ENCODE measurements at places on chromosomes 11 and 22.

DNA sequence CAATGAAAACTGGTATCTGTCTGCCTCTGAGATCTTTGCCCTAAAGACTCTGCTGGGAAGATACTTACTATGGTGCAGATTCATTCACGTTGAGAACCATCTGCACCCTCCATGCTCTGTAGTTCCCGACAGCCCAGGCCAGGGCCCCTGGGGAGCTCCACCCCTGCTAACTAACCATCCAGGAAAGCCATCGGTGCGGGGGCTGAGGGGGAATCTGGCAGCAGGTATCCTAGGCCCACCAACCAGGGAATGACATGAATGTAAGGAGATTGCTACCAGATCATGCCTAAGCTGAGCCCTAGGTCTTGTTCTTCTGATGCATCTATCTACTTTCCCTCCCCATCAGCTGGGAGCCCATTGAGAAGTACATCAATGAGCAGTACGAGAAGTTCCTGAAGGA, 11.3 kb upstream of the WBP2NL start:
- no peak for DNase-seq

DNA sequence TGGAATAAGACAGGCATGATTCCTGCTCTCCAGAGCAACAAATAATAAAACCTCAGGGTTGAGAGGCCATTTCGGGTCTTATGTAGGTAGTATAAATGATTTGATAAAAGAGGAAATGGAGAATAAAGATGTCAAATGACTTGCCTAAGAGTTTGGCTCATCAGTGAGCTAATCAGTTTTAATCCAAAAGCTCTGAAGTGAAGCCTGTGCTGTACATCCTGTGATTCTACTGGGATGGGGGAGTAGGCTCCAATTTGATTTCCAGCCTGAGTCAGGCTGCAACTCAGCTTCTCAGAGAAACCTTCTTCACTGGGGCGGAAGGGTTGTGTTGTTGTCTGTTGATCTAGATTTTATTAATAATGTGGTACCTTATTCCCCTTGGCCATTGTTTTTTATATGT, 192.2 kb upstream of the SORL1-AS1 start:
- DNase-seq = no peak

GRCh38 chr11:112588252-112588694, 327.6 kb upstream of the PLET1 start:
- DNase-seq = no peak

DNA sequence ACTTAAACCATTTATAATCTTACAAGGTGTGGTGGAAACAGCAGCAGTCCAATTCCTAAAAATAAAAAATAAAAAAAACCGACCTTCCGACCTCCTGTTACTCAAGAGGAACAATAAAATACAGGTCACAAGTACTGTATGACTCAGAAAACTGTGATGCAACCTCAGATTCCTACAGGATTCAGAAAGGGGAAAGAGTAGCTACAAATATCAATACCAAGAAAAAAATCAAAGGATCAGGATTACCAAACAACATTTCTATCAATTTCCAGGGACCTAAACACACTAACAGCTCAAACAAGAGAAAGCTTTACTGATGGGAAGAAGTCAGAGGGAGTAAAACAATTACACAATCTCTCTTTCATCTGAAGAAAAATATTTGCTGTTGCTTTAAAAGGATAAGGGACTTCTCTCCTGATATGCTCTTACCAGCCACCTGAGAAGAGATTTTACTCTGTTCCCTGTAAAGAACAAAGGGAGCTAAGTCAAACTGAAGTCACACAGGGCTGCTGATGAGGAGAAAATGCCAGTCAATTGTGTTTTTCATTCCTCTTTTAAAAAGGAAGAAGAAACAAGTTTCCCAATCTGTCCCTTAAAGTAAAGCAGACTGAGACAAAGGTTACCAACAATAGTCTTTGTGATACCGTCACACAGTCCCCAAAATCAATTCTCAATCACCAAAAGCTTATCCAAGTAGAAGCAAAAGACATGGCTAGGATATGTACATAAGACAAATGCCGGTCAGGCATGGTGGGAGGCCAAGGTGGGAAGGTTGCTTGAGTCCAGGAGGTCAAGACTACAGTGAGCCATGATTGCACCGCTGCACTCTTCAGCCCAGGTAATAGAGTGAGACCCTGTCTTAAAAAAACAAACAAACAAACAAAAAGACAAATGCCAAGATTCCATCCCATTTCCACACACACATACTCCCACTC, 39.3 kb downstream of the AMBRA1 start:
- no peak for DNase-seq

Data from activated CD8-positive, alpha-beta memory T cell treated with anti-CD3 and anti-CD28 coated beads for 1 hour (primary cell).